Stimulated activated CD8-positive, alpha-beta memory T cell treated with anti-CD3 and anti-CD28 coated beads, Interleukin-7, amount 100 ng/mL, for 1 hour (primary cell): ENCODE measurements at places on chromosomes 11 and 22.

DNA sequence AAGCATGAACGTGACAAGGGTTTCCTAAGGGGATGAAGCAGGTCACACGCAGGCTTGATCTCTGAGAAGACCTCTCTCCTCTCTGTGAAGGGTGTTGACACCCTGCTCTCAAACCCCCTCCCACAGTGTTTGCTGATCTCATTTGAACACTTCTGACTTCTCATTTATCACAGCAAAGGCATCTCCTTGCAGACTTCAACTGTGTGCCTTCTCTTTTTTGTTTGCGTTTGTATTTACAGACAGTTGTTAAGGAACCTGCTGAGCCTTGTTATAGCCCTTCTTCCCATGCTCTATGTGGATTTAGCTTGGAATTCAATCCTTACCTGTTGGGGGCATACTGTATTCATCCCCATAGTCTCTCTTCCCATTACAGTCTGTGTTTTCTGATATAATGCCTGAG, 206.5 kb downstream of the NELL1 start:
- DNase-seq, result no peak

DNA sequence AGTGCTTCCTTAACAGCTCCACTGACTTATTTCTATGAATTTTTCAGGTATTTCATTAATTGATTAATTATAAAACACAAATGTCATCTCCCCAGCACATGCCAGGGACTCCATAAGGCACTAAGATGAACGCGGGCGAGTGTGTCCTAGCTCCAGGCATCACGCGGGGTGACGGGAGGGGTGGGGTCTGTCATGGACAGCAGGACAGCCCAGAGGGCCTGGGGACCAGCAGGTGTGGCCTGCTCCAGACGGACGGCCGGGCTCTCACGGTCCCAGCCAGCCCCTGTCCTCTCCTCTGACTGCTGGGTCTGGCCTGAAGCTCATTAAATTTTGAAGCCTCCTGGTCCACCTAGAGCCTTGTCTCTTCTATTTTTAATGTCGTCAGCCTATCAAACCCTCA, 531.1 kb downstream of the BRD1 start:
- no peak for DNase-seq

DNA sequence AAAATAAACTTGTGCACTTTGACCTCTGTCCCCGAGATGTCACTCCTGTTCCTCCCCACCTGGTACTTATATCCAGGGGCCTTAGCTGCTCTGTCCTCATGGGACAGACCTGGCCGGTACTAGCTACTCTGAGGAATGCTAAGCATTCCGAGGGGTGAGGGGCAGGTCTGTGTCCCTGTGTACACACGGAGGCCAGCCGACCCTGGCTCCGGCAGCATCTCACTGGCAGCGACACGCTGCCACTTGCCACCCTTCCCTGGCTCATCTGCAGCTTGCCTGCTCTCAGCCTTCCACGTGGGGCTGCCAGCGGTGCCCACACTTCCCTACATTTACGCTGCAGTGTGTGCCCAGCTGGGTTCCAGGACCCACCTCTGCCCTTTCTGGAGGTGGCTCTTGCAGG, 21.6 kb upstream of the TEF start:
- DNase-seq, result no peak

DNA sequence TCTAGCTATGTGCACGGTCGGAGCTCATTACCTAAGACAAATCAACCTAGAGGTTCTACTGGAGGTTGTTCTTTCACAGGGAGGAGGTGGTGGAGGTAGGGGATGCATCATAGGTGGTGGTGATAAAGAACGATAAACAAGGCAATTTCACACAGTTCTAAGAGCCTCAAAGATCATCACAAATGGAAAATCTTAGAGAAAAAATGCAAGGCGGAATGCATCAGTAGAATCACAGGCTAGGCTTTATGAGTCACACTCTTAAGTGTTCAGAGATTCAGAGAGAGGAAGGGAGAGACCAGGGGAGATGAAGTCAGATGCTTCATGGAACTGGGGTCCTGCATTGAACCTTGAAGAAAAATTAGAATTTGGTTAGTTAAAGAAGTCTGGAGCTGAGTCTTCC, 58.3 kb downstream of the TMPRSS5 start:
- DNase-seq, result no peak

GRCh38 chr11:75773595-75774353, 5.2 kb downstream of the DGAT2 start:
- no peak for DNase-seq

DNA sequence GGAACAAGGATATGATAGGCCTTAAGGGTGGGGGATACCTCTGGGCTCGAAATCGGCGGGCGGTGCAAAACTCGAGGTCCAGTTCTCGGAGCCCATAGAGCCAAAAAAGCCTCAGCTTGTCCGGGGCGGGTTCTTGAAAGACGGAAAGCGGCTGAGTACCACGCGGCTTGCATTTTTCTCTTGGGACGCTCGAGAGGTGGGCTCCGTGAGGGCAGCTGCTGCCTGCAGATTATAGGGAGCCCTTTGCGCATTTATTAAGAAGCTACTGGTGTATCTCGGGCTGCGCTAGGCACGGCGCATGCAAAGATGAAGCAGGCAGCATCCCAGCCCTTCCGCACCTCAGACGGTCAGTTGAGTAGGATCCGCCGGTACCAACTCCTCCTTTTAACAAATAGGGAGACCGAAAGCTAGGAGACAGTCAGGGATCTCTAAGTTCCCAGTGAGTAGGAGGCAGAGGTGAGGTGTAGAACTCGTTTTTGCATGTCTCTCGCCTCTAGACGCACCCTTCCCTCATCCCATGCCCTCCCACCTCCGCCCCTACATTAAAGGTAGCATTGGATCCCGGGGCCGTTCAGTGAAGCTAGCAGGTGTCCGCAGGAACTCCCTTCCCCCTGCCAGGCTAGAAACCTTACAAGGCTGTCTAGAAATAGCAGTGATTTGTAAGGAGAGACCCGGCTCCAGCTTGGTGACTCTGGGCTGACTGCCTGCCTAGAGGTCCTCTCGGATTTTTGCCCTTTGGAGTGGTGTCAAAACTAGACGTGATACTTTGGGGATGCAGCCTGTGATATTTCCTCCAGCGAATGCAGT, 768 bp downstream of the LDHA start:
- no peak for DNase-seq
